ENCODE measurements at places on chromosomes 7 and 10.

DNA sequence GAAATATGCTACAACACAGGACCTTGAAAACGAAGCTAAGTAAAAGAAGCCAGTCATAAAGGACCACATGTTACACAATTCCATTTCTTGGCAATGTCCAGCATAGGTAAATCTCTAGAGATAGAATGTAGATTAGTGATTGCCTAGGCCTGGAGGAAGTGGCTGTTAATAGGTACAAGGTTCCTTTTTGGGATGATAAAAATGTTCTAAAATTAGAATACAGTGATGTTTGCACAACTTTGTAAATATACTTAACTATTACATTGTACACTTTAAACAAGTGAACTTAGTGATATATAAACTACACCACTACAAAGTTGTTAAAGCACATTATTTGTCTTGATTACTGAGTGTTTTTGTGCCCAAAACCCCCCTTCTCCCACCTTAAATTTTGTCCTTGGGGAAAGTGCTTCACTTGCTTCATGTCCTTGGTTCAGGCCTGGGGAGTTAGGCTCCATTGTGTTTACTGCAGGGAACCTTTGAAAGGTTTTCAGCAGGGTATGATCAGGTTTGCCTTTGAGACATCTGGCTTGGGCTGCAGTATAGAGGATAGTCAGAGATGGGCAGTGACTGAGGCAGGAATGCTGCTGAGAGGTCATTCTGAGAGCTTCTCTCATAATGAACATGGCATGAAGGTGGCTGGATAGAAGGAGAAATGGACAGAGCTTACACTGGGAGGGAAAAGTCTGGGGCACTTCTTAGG is 1052.6 kb downstream of the REEP3 start:
- no peak for DNase-seq

DNA sequence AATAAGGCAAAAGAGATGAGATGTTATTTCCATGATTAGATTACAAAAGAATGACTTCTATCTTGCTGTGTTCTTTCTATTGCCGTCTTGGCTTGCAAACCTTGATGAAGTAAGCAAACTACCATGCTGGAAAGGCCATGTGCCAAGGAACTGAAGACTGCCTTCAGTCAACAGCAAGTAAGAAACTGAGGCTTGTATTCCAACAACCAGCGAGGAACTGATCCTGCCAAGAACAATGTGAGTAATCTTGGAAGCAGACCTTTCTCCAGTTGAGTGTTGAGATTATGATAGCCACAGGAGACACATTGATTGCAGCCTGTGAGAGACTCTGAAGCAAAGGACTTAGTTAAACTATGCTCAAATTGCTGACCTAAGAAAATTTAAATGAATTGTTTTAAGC is 164.6 kb upstream of the GRM3 start:
- no peak for DNase-seq

GRCh38 chr10:133242611-133243356 is 5.1 kb downstream of the VENTX start:
- no peak for DNase-seq

- no peak for DNase-seq
Measured at GRCh38 chr10:87547734-87548311, 43.1 kb downstream of the MINPP1 start.

GRCh38 chr7:19522486-19522885 is 186.4 kb downstream of the POLR1F start:
- DNase-seq: no peak

DNA sequence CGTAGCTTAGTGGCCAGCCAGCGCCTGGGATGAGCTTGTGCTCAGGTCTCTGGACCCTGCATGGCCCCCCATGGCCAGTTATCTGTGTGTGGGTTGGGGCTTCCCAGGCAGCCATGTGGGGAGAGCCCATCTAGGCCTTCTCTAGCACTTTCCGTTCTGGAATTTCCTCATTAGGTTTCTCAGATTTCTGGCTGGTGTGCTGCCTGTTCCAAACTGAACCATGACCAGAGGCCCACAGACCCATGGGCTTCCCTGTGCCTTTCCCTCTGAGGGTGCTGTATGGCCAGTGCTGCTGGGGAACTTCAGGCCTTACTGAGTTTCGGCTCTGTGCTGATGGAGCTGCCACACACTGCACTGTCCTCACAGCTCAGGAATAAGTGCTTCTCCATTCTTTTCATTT is 50.2 kb downstream of the SHH start:
- DNase-seq: no peak

DNA sequence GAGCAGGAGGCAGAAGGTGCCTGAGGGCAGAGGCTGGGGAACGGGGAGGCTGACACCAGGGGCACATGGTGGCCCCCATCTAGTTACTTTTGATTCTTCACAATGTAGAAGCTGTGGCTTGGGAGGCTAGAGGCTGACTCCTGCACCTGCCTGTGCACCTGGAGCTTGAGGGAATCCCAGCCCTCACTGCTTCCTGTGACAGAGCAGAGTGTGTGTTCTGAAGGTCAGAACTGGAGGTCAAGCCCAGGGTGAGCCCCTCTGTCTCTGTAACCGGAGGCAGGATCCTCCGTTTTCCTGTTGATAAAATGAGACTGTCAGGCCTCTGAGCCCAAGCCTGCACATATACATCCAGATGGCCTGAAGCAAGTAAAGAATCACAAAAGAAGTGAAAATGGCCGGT is 124.8 kb downstream of the ACTR3B start:
- no peak for DNase-seq

- no peak for DNase-seq
Measured at GRCh38 chr10:120456143-120456625, 843 bp upstream of the PLPP4 start.

DNA sequence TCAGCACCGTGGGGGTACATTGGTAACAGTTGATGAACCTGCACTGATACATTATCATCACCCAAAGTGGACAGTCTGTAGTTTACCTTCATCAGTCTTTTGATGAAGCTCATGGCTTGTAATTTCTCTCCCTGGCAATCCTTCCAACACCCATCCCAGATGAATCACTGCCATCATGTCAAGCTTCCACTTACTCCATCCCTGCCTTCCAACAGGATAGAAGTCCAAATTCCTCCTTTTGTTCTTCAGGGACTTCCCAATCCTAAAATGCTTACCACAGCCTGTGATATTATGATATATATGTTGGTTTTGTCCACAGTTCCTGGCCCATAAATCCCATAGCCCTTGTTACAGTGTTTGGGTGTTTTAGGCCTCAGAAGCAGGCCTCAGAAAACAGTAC is 16.1 kb downstream of the SNX10 start:
- DNase-seq: no peak

- no peak for DNase-seq
Measured at GRCh38 chr7:88321694-88322093, 15.0 kb upstream of the STEAP4 start.

DNA sequence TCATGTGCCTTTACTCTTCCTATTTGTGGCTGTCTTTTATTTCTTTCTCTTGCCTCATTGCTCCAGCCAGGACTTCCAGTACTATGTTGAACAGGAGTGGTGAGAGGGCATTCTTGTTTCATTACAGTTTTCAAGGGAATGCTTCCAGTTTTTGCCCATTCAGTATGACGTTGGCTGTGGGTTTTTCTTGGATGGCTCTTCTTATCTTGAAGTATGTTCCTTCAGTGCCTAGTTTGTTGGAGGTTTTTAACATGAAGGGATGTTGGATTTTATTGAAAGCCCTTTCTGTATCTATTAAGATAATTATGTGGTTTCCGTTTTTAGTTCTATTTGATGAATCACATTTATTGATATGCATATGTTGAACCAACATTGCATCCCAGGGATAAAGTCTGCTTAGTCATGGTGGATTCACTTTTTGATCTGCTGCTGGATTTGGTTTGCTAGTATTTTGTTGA is 96.8 kb downstream of the GLCCI1 start:
- no peak for DNase-seq

DNA sequence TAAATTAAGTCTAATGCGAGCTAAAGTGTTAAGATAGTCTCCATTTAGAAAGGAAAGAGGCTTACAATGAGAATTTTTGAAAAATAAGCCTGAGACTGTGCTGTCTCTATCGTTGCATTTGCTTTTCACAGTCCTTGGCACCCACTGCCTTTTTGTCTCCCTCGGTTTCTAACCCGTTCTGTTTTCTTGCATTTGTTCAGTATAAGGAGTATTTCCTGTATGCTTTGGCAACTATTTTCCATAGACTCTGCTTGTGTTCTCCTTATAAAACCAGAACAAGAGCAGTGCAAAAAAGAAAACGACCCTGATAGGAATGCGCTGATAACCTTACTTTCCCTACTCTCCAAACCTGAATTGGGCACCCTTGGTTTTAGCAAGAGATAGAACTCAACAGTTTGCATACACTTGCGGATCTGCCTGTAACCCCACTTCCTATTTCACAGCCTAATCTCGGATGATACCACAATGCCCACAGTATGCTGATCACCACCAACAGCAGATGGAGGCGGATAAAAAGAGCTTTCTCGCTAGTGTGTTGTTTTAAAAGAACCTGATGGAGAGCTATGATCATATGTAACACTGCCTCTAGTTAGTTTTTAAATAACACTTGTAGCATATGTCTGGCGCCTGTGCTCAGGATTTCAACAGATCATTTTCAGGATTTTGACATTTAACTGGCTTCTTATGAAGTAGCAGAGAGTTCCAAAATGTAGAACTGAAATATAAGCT is 1.6 kb upstream of the ARHGAP12 start:
- no peak for DNase-seq

- DNase-seq: no peak
Measured at GRCh38 chr7:40944981-40945585, 757.8 kb downstream of the INHBA start.

DNA sequence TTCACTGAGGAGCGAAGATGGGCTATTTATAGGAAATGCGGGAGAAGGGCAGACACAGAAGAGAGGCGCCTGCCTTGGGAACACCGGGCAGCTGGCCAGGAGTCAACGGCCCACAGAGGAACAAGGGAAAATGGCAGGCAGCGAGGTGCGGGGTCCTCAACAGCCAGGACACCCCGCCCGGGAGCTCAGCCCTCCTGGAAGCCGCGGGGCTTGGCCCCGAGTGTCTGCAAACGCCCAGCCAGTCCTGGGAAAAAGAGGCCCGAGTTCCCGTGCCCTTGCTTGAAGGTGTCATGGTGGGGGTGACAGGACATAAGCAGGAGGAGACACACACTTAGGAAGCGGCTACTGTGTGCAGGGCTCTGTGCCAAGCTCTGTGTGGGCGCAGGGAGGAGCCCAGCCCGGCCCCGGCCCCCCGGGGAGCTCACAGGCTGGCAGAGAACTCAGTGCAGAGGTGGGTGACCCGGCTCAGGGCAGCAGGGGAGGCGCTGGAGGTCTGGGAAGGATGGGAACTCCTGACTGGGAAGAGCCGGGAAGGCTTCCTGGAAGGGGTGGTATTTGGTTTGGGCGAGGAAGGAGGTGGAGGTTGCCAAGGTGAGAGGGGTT is 79.9 kb downstream of the ELFN1 start:
- no peak for DNase-seq

- no peak for DNase-seq
Measured at GRCh38 chr10:59838085-59838789, 68.1 kb downstream of the CCDC6 start.

DNA sequence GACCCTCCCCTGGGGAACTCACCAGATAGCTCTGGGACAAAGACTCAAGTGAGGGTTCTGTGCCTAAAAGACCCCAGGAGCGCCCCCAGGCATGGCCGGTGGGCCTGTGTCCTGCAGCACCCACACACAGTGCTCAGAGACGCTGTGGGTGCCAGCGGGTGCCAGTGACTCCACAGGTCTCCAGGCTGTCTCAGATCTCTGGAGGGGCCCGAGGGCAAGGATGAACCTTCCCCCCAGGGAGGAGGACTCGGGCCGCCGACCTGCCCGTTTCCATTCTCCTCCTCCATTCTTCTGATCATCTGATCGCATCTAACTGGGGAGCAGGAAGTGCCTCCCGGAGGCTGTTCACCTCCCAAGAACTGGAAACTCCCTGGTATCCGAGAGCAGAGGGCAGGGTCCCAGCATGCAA is 980 bp downstream of the ADAM8 start:
- DNase-seq: no peak

GRCh38 chr7:152594801-152595200 is 81.1 kb downstream of the XRCC2 start:
- DNase-seq: no peak

GRCh38 chr10:60729106-60729505 is 49.2 kb upstream of the CDK1 start:
- DNase-seq: no peak

- DNase-seq: no peak
Measured at GRCh38 chr7:26153241-26153822, 1.3 kb downstream of the NFE2L3 start.

- no peak for DNase-seq
Measured at GRCh38 chr10:128337860-128338378, 211.7 kb upstream of the MKI67 start.

GRCh38 chr10:34824870-34825269 is 9.8 kb upstream of the PARD3 start:
- DNase-seq: no peak

GRCh38 chr10:92239600-92240288 is 51.1 kb downstream of the CPEB3 start:
- no peak for DNase-seq

GRCh38 chr10:125064681-125065492 is 95.5 kb downstream of the CTBP2 start:
- DNase-seq: no peak

GRCh38 chr10:62336404-62336803 is 37.8 kb upstream of the ZNF365 start:
- no peak for DNase-seq

DNA sequence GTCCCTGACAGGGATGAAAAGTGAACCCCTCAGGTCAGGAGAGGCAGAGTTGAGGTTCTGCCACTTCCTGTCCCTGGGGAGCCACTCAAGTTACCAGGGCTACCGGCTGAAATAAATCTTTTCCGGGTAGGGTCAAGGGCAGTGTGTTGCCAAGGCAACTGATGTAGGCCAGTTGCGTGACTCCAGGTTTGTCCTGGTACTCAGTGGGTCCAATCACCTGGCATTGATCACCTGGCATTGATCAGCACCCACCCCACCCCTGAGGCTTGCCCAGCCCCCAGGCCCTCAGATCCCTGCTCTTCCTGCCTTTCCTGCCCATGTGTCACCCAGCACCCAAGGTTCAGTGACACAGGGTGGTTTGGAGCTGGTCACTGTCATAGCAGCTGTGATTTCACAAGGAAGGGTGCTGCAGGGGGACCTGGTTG is 5.9 kb downstream of the SAP25 start:
- DNase-seq: no peak

- DNase-seq: no peak
Measured at GRCh38 chr7:140714331-140715040, 18.0 kb downstream of the NDUFB2 start.

DNA sequence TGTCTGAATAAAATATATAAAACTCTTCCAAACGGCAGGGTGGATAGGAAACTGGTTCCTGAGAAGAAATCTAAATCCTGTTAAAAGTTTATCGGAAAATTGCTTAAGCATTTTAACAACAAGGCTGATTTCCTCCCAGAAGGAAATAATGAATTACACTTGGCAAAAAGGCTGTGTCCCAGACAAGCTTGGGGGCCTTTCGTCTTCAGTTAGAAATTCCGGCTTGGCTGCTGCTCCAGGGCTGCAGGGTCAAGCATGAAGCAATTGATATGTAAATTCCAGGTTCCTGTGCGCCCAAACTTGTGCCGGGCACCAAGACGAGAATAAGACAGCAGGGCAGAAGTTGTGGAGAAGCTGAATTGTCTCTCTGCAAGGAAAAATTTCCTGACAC is 38.0 kb upstream of the LBX1 start:
- no peak for DNase-seq
